LoVo (cell line): ENCODE measurements at places on chromosomes 5 and 9.

GRCh38 chr9:88775559-88775958 is 215.7 kb upstream of the S1PR3 start:
- DNase-seq, result no peak

- peak; percentile 1 for DNase-seq
Observed at GRCh38 chr5:4630031-4630430, 510.1 kb upstream of the ADAMTS16 start.

GRCh38 chr9:38682713-38683112 is 37.2 kb downstream of the FAM240B start:
- DNase-seq, result peak; percentile 79

DNA sequence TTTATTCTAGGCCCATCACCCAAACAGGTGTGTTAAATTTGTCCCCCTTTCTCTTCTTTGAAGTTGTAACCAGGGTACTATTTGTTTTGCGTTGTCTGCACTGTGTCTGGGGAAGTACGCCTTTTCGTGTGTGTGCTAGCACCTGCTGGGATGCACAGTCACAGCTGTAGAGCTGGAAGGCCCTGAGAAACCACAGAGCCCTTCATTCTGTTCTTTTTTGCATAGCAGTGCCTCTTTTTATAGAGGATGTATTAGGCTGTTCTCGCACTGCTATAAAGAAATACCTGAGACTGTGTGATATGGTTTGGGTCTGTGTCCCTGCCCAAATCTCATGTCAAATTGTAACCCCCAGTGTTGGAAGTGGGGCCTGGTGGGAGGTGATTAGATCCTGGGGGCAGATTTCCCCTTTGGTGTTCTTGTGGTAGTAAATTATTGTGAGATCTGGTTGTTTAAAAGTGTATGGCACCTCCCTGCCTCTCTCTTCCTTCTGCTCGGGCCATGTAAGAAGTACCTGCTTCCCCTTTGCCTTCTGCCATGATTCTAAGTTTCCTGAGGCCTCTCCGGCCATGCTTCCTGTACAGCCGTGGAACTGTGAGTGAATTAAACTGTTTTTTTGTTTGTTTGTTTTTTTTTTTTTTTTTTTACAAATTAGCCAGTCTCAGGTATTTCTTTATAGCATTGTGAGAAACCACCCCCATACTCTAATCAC is 14.0 kb downstream of the SEC61B start:
- no peak for DNase-seq

- no peak for DNase-seq
Observed at GRCh38 chr5:115271295-115272050, 8.8 kb upstream of the PGGT1B start.

DNA sequence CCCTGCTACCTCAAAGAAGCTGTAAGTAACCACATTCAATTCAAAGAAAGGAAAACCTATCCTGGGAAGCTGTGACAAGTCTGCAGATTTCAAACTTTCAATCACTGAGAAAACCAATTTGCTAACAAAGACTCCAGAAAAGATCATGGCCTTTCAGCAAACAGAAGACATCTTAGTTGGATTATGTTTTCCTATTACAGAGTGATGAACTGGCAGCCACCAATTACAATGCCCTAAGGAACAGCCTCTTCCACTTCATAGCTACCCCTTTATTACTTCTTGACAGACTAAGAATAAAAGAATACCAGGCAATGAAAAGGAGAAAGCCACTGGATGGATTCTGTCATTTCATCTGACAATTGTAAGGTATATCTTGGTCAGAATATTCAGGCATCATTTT is 128.2 kb upstream of the RASEF start:
- DNase-seq, result no peak

GRCh38 chr9:129330711-129331492 is 152.8 kb upstream of the IER5L start:
- no peak for DNase-seq

- DNase-seq, result no peak
Observed at GRCh38 chr5:75412111-75412990, 75.3 kb downstream of the HMGCR start.

DNA sequence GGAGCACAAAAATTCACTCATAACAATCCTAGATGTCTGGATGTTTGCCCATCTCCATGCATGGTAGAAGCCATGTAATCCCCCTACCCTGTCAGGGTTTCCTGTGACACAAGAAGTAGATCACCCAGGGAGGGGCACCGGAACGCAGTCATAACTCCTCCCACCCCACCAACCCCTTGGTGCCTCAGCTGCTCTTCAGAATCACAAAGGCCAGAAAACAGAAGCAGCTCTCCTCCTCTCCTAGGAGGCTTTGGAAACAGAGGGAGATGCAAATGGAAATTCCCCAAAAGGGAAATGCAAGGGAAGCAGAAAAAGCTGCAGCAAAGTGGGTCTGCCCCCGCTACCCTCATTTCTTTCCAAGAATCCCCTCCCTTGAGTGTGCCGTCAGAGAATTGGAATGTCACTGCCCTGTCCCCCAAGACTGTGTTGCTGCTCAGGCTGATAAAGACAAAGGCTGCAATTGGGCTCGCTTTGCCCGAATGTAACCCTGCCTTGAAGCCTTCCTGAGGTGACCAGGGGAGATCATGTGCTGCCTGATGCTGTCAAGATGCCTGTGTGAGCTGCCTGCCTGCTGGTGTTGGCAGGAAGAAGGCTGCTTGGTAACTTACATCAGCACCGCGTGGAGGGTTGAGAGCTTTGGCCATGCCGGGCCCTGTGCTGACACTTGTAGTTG is 65.5 kb upstream of the ABCA1 start:
- DNase-seq, result no peak

DNA sequence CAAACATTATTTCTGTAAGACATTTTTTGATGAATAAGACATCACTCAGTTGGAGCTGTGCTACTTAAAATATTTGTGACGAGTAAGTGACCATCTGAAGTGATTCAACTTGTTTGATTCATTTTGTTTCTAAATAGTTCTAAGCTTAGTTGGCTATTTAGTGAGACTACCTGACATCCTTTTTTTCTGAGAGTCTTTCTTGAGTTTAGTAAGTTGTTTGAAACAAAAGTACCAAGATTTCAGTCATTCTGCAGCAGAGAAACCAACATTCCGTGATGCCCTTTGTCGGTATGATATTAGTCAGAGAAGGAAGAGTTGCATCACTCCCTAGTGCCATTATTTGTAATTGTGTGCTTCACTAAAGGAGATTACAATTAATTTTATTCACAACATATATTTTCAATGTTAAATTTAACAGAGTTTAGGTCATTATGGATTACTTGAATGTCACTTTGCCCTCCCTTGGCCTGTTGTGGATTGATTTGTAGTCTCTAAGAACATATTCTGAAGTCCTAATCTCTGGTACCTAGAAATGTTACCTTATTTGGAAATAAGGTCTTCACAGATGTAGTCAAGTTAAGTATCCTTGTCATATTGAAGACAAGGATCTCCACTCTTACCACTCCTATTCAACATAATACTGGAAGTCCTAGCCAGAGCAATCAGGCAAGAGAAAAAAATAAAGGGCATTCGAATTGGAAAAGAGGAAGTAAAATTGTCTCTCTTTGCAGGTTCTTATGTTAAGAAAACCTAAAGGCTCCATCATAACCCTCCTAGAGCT is 212.2 kb downstream of the PCSK1 start:
- DNase-seq, result no peak

DNA sequence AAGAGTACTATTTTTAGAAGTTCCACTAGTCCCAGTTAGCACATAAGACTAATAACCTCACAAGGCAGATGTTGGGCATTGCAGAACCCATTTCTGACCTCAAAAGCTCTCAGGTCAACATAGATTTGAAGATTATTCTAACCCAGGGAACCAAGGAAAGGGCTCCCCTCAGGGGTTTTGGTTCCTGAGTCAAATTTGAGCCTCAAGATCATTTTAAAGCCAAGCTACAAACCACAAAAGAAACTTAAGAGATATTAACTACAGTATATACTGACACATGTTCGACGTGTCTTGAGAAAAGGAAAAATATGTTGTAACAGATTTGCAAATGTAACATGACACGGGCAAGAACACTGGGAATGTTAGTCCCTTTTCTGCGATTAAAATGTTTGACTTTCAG is 88.6 kb downstream of the GNAQ start:
- no peak for DNase-seq

DNA sequence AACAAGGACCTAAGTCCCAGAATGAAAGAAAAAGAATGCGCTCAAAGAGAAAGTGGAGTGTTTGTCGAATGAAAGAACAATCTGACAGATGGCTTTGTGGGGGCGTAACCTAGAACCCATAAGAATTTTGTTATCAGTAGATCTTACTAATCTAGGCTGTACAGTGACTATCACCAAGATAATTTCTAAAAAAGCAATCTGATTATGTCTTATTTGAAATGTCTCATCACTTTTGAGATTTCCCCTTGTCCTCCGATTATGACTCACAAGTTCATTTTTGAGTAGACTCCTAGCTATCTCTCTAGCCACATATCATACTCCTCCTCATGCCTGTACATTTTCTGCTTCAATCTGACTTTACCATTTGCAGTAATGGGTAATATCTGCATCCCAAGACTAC is 135.6 kb upstream of the SMARCA2 start:
- DNase-seq, result no peak
